ENCODE measurements at places on chromosomes 7 and 10.

- peak; percentile 58 for DNase-seq
Observed at GRCh38 chr7:130369831-130370550, 10.3 kb upstream of the CPA1 start.

GRCh38 chr7:133742709-133743538 lies 384.2 kb upstream of the LRGUK start:
- DNase-seq = peak; percentile 13

GRCh38 chr7:25399000-25399750 lies 170.9 kb upstream of the NPVF start:
- no peak for DNase-seq

GRCh38 chr7:128268233-128268632 lies 27.2 kb downstream of the LEP start:
- no peak for DNase-seq

DNA sequence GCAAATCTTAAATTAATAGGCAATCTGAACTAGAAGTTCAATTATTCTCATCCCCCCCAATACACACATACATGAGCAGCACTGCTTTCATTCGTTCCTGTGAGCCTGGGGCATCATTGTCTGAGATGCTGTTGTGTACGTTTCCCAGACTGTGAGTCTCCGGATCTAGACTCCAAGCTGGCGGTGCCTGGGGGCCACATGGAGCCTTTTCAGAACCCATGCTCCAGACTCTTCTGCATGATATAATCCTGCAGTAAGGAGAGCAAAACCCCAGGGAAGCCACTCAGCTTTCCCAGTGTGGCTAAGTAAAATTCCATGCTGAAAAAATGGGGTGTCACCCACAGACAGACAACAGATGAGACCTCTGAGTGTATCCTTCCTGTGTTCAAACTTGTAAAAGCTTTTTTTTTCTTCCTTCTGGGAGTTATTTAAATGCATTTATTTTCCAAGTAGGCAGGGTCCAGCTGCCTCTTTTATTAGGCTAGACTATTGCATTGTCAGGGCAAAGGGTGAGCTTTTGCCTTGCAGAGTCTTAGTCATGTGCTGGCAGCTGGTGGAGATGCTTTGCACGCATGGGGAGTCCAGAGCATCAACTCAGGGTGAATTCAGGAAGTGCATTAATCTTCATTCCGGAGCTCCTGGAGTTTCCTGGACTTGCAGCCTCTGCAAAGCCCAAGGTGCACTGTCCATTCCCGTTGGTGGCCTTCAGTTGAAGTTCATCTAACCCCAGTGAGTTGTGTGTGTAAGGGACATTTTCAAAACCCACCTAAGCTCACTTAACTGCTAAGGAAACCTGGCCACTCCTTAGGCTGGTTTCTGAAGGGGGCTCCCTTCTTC lies 185.7 kb upstream of the ADO start:
- peak; percentile 65 for DNase-seq

DNA sequence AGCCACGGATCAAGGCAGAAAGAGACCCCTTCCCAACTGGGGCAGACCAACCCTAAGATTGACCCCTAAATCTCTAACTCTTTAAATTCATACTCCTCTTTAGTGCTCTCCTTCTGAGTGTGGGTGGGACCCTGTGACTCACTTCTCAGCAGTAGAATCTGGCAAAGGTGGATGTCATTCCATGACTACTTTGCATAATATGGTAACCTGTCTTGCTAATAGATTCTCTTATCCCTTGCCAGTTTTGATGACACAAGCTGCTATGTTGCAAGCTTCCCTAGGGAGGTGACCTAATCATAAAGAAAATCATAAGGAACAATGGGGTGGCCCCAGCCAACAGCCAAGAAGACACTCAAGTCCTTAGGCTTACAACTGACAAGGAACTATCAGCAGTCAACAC lies 155.4 kb upstream of the VWC2 start:
- no peak for DNase-seq

DNA sequence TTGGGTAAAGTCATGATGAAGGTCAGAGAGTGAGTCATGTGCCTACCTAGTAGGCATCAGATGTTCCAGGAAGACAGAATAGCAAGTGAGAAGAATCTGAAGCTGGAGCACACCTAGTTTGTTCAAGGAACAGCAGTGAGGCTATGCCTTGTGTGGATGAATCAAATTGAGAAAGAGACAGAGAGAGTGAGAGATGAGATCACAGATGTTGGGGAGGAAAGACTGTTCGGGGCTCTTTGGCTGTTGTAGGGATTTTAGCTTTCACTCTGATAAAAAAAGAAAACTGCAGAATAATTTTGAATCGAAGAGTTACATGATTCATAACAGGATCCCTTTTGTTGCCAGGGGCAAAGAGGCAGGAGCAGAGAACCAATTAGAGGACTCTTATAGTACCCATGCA lies 6.3 kb downstream of the LIPF start:
- DNase-seq = no peak

DNA sequence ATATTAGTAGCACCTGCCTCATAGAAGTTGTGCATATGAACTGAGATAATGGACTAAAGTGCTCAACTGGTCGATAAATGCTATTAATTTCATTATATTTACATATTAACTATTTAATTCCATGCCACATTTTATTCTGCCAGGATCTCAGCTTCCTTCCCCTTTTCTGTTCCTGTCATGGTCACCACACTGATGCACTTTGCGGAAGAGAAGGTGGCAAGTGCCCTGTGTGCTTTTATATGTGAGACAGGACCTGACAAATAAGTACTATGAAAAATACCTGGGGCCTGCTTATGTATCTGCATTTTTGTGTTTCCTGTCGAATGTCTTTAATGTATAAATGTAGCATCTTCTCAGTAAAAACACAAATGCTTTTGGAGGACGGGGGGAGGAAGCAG lies 12.2 kb downstream of the ATP6V0E2 start:
- no peak for DNase-seq

GRCh38 chr10:74453169-74453568 lies 302.1 kb downstream of the ADK start:
- DNase-seq = no peak

DNA sequence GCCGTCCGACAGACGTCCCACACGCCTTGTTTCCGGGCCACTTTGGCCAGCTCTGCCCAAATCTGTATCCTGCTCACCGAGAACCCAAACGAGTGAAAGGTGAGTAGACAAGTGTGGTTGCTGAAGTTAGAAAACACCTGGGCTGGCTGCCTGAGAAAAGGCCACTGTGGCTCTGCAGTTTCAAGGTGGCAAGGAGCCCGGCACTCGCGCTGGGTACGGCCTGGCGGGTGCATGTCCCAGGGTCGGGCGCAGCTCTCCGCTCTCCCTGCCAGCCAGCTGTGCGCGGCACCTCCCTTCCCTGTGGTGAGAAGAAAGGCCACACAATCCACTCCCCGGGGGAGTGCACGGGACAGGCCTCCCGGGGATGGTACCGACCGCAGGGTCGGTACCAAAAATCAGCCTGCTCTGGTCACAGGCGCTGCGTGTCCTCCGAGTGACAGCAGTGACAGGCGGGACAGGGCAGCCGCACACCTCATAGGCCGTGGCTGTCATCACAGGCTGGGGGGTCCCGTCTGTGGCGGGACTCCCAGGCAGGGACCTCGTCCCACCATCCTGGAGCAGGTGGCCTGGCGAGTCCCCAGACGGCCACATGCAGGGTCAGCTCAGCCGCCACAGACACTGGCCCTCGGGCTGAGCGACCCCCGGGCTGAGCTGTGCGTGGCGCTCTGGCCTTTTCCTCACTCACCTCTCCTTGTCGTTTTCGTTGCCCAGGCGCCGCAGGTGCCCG lies 22.8 kb downstream of the CFAP46 start:
- DNase-seq = no peak

DNA sequence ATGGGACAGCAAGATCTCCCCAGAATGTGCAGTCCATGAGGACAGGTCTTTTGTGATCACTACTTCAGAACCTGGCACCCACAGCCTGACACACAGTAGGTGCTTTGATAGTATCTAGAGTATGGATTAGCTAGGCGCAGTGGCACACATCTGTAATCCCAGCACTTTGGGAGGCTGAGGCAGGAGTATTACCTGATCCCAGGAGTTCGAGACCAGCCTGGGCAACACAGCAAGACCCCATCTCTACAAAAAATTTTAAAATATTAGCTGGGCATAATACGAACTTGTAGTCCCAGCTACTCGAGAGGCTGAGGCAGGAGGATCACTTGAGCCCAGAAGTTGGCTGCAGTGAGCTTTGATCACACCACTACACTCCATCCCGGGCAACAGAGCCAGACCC lies 22.3 kb upstream of the ARPC1B start:
- no peak for DNase-seq

DNA sequence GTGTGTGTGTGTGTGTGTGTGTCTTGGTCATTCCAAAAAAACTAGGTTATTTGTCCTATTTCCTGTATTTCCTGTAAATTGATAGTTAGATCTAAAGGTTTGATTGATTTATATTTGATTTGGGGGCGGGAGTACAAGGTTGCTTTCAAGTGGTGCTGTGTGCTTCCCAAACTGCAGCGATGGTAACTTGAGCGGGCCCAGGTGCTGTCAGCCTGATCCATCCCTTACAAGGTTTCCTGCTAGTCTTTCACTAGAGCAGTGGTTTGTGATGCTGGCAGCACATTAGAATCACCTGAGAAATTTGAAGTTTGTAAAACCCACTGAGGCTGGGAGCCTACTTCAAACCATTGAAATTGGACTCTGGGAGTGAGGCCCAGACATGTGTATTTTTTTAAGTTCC lies 23.7 kb downstream of the ABCC2 start:
- no peak for DNase-seq

DNA sequence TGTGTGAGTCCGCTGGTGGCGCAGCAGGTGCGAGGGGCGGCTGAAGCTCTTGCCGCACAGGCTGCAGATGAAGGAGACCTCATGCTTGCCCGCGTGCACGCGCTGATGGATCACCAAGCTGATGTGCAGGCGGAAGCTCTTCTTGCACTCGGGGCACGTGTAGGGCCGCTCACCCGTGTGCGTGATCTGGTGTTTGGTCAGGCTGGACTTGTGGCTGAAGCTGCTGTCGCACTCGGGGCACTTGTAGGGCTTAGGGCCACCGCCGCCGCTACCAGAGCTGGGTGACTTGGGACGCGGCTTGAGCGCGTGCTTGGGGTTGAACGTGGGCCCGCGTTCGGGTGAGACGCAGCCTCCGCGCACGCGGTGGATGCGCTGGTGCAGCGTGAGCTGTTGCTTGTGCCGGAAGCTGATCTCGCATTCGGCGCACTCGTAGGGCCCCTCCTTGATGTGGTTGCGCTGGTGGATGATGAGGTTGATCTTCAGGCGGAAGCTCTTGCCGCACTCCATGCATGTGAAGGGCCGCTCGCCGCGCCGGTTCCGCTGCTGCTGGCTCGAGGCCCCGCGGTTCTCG lies 28.7 kb downstream of the ZNF777 start:
- no peak for DNase-seq

DNA sequence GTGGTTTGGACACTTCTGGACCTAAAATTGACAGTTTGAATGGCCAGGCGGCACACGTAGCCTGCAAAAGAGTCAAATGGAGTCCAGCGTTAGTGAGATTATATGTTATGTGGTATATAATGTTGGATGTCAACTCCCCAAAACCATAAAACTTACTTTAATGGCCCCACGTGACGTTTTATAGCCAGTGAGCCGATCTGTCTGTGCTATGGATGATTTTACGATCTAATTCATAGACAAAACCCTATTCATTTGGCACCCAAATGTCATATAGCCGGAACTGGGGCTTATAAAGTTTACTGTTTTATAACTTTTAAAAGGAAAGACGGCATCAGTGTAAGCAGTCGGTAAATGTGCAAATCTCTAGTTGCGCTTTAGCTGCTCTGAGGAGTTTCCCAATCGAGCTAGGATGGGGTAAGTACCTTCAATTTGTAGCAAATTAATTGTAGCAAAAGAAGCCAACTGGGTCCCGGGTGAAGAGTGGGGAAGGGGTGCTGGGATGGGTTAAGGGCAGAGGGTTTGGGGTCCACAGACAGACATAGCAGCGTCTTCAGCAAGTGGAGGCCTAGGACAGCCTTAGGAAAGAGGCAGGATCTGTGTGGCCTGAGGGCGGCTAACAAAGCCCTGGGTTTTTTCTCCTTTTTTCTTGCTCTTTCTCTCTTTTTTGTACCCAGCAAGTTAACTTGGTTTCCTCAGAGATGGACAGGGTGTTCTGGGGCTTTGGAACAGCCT lies 3.2 kb downstream of the HOXA5 start:
- DNase-seq = no peak

- peak; percentile 91 for DNase-seq
Observed at GRCh38 chr7:44257618-44258422, 57.0 kb downstream of the YKT6 start.

DNA sequence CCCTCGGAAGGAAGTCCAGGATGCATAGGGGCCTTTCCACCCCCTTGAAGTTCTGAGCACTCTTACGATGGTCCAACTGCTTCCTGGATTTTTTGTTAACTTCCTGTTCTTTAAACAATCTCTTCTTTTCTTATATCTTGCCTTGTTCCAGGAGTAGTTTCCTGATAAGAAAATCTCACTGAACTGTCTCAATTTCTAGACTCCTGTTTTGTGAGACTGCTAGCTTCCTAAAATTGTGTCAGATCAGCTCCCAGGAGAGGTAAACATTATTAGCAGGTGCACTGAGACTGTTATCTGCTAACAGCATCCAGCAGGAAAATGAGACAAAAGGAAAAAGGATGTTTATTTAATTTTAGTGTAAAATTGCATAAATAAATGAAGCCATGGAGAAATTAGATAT lies 106.2 kb upstream of the PITRM1 start:
- DNase-seq = no peak

DNA sequence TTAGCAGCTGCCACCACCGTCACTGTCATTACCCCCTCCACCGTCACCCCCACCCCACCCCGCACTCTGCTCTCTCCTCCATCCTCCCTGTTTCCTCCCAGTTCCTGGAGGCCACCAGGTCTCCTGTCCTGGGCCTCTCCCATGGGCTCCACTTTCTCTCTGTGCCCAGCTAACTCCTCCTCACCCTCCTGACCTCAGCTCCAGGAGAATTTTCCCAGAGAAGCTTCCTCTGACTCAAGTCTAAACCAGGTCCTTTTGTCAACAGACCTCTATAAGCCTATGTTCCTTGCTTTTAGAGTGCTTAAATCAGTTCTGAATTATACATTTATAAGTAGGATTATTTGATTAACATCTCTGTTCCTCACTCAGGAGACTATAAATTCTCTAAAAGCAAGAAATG lies 150.0 kb downstream of the ARHGAP12 start:
- no peak for DNase-seq

GRCh38 chr10:114550756-114551635 lies 107.1 kb downstream of the ABLIM1 start:
- DNase-seq = peak; percentile 39

DNA sequence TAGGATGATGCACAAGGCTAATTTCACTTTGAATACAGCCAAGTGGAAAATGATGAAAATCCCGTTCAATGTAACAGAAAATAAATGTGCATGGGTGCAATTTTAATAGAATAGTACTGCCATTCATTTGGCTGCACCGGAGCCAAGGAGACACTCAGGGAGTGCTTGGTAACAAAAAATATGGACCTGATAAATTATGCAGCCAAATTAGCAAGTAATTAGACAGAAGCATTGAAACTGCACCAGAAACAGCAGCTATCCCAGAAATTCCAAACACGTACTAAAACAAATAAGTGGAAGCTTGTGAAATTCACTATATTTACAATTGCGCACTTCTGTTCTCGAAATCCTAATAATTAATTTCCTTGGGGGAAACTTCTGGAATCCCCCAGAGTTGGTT lies 31.5 kb downstream of the ST8SIA6 start:
- no peak for DNase-seq

- peak; percentile 65 for DNase-seq
Observed at GRCh38 chr7:128404886-128405470, 4.8 kb downstream of the IMPDH1 start.
